ENCODE measurements at places on chromosomes 2 and 18.

GRCh38 chr2:165475277-165476004 lies 5.9 kb downstream of the CSRNP3 start:
- DNase-seq, result no peak

DNA sequence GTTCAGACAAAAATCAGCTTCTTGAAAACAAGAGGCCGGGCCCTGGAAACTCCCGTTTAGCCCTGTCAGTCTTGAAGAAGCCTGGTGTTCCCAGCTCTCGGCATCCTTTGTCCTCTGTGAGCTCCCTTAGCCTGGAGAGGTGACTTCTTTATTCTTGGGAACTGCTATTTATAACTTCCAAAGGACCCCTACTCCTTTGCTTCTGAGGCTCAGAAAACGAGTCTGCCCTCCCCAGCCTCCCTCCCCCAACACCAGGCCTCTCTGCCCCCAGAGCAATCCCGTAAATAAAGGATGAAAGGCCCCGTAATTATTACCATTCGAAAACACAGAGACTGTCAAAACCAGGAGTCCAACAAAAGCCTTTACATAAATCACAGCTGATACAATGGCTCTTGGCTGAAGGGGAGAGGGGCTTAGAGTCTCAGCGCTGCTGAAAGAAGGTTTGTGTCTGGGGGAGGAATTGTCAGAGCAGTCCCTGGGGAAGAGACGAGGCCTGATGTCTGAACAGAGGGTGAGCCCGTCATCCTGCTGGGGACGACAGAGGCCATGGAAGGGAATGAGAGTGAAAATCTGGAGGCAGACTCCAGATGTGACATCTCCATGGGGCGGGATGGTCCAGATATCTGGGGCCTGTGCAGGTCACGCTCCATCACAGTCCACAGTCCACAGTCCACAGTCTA lies 283.0 kb downstream of the MYCN start:
- DNase-seq, result peak; percentile 23

- DNase-seq, result no peak
These were observed 351.3 kb downstream of the PID1 start for GRCh38 chr2:228919808-228920207.

DNA sequence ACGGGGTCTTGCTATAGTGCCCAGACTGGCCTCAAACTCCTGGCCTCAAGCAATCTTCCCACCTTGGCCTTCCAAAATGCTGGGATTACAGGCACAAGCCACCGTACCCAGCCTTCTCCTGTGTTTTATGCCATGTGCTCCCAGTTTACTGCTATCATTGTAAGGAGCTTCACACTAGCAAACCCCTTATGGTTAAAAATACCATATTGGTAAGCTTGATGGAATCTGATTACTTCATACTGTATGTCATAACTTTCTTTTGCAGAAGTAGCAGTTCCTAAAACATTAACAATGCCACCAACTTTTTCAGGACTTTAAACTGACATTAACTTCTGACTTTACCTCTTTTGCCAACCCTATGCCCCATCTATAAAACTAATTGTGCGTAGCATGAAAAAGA lies 36.2 kb downstream of the HAT1 start:
- DNase-seq, result no peak

- DNase-seq, result no peak
These were observed 2.7 kb upstream of the MTCL1 start for GRCh38 chr18:8702668-8703067.

GRCh38 chr18:73715210-73715670 lies 432.4 kb downstream of the FBXO15 start:
- no peak for DNase-seq

- DNase-seq, result no peak
These were observed 87.9 kb upstream of the KCNH7 start for GRCh38 chr2:162926501-162926900.
